ENCODE measurements at places on chromosomes 12 and 14. TPM values are rescaled to one million over a fixed set of nuclear protein-coding genes. Genes with fewer than 3 reads are reported as not detected.

DNA sequence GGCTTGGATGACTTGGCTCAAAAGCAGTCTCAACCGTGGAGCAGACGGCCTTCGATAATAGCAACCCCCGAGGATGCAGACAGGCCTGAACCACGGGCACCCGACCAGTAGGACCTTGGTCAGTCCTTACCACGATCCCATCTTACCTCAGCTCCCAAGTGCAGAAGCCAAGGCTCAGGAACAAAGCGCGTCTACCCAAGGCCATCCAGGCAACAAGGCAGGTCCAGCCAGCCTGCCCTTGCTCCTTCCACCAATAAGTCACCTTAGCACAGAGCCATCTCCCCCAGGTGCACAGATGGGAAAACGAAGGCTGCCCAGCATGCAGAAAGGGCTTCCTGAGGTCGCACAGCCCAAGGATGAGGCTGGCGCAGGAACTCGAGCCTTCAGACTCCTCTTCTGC lies 77.3 kb downstream of the BCL11B start:
- H3K4me3 ChIP-seq, result no peak overlapping the region
- H3K36me3 ChIP-seq, result no peaks in the 10 kb centered on the region
- H3K27me3 ChIP-seq, result no peaks in the 10 kb centered on the region
- H3K27ac ChIP-seq, result no peak overlapping the region
- no peaks in the 10 kb centered on the region for H3K4me1 ChIP-seq

- no peaks in the 10 kb centered on the region for H3K4me1 ChIP-seq
- no peak overlapping the region for H3K4me3 ChIP-seq
- H3K27me3 ChIP-seq, result no peaks in the 10 kb centered on the region
- no peaks in the 10 kb centered on the region for H3K36me3 ChIP-seq
- DNase-seq, result no peak
Measured at GRCh38 chr12:46524778-46525177, 152.2 kb upstream of the SLC38A2 start.

- H3K27ac ChIP-seq, result no peak overlapping the region
- DNase-seq, result no peak
- no peak overlapping the region for H3K4me3 ChIP-seq
- no peaks in the 10 kb centered on the region for H3K36me3 ChIP-seq
Measured at GRCh38 chr14:60058087-60058486, 33.6 kb upstream of the PCNX4 start.

DNA sequence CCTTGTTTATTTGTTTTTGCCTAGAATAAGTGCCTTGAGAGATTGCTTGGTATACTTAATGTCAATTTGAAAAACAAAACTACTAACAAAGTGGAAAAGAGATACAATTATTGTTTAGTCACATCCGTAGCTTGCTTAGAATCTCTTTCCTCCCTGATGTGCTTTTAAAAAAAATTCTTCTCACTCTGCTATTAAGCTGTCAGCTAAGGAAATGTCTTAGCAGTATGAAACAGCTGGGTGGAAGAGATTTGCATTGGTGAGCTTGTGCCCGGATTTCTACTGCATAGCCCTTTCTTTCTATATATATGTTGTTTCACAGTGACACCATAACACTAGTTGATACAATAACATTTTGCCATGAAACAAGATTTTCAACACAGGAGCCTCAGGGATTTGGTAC lies 229.4 kb upstream of the RGS6 start:
- no peaks in the 10 kb centered on the region for H3K27me3 ChIP-seq
- H3K36me3 ChIP-seq, result no peaks in the 10 kb centered on the region
- H3K4me1 ChIP-seq, result no peaks in the 10 kb centered on the region

DNA sequence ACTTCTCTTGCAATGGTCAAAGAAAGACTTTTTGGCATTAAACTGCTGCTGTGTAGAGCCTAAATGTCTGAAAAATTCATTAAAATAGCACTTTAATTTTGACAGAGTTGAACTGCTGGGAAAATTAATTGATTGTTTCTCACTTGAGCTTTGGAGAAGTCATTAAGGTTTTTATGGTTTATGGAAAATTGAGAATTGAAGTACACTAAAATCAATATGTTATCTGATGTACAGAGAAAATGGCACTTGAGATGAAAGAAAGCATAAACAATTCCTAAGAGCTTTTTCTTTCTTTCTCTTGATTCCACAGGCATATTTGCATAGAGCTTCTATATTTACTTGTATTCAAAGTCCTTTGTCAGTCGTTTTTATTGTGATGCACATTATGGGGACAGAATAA lies 188.5 kb upstream of the CAND1 start:
- DNase-seq, result no peak
- H3K36me3 ChIP-seq, result no peaks in the 10 kb centered on the region
- no peaks in the 10 kb centered on the region for H3K4me1 ChIP-seq
- H3K27me3 ChIP-seq, result no peaks in the 10 kb centered on the region
- H3K27ac ChIP-seq, result no peak overlapping the region

GRCh38 chr14:61484826-61485584 lies 163.6 kb downstream of the PRKCH start:
- no peaks in the 10 kb centered on the region for H3K36me3 ChIP-seq
- no peaks in the 10 kb centered on the region for H3K27me3 ChIP-seq
- H3K4me1 ChIP-seq, result no peaks in the 10 kb centered on the region
- DNase-seq, result no peak

DNA sequence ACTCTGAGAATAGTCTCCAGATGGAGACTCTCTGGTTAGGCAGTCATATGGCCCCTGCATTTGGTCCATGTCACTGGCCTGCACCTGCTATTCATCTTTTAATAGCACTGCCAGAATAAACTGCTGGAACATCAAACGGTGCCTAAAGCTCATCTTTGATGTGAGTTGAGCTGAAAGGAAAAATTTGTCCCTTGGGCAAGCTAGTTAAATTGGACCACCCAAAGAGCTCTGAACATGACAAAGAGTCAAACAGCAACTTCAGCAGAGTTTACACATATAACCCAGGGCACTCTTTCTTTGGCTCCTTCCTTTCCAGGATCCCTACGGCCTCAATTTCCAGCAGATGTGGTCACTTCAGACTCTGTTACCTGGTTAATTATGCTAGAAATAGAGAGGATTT lies 269.9 kb downstream of the RPL10L start:
- H3K27ac ChIP-seq, result no peak overlapping the region
- no peak overlapping the region for H3K4me3 ChIP-seq
- no peaks in the 10 kb centered on the region for H3K27me3 ChIP-seq
- no peak for DNase-seq
- H3K36me3 ChIP-seq, result no peaks in the 10 kb centered on the region

- no peaks in the 10 kb centered on the region for H3K27me3 ChIP-seq
- no peak overlapping the region for H3K4me3 ChIP-seq
- no peak overlapping the region for H3K27ac ChIP-seq
- no peaks in the 10 kb centered on the region for H3K4me1 ChIP-seq
- no peak for DNase-seq
- no peaks in the 10 kb centered on the region for H3K36me3 ChIP-seq
Measured at GRCh38 chr12:20596061-20596460, 99.1 kb upstream of the SLCO1C1 start.

- H3K27me3 ChIP-seq, result no peaks in the 10 kb centered on the region
- peaks cover 16% of the 10 kb centered on the region for H3K4me1 ChIP-seq
- H3K4me3 ChIP-seq, result no peak overlapping the region
- H3K36me3 ChIP-seq, result no peaks in the 10 kb centered on the region
- no peak for DNase-seq
Measured at GRCh38 chr12:48780381-48781025, 8.4 kb downstream of the ADCY6 start.

- H3K27me3 ChIP-seq, result no peaks in the 10 kb centered on the region
- no peak for DNase-seq
- no peaks in the 10 kb centered on the region for H3K4me1 ChIP-seq
- no peak overlapping the region for H3K4me3 ChIP-seq
Measured at GRCh38 chr12:116442946-116443345, 116.2 kb upstream of the MAP1LC3B2 start.

DNA sequence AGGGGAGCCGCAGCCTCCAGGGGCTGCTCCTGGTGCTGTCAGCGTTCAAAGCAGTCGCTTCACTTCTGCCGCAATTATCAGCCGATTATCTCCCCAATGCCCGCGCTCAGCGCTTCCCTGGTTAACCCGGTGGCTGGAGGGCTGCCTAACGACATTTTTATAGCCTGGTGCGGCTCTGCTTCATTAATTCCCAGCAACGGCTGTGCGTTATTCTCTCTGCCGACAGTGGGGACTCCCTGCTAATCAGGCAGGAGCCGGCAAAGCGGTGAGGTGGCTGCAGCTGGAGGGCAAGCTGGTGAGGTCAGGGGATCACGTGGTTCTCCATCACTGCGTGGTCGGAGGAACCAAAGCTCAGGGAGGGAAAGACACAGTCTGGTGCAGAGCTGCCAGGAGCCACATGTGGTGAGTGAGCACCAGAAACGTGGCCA lies 62.9 kb downstream of the GLRX5 start:
- H3K4me1 ChIP-seq, result no peaks in the 10 kb centered on the region
- H3K36me3 ChIP-seq, result no peaks in the 10 kb centered on the region
- H3K4me3 ChIP-seq, result no peak overlapping the region
- H3K27me3 ChIP-seq, result no peaks in the 10 kb centered on the region
- DNase-seq, result no peak

DNA sequence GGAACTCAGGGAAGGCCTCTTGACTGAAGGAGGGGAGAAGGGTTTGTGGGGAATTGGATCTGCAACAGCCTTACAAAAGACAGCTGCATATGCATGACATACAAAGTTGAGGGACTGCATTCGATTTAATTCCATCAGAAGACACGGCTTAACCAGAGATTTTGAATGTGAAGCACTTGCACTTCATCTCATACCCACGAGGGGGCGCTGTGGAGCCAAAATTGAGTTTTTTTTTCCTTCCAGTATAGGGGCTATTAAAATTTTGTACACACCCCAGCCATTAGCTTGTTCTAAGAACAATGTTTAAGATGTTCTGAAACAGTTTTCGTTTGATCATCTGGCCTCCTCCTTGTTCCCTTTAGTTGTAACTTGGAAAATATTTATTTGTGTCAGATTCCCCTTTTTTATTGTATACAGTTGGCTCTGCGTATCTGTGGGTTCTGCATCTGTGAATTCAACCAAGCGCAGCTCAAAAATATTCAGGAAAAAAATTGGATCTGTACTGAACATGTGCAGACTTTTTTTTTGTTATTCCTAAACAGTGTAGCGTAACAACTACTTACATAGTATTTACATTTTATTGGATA lies 1.6 kb downstream of the SUDS3 start:
- peak; percentile 62 for DNase-seq
- H3K36me3 ChIP-seq, result no peaks in the 10 kb centered on the region
- H3K4me3 ChIP-seq, result peak overlapping the region; percentile 100

DNA sequence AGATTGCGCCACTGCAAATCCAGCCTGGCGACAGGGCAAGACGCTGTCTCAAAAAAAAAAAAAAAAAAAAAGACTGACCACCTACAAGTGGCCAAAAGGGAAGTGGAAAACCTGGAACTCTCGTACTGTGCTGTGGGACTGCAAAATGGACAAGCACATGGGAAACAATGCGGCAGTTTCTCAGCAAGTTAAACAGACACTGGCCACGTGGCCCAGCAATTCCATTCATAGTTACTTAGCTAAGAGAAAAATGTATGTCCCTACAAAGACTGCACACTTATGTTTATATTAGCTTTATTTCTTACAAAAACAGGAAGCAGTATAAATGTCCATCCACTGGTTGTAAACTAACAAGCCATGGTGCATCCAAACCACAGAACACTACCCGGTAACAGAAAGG lies 5.6 kb downstream of the CHFR start:
- H3K36me3 ChIP-seq, result no peaks in the 10 kb centered on the region
- no peak overlapping the region for H3K4me3 ChIP-seq
- H3K27me3 ChIP-seq, result no peaks in the 10 kb centered on the region
- no peaks in the 10 kb centered on the region for H3K4me1 ChIP-seq
- no peak for DNase-seq

DNA sequence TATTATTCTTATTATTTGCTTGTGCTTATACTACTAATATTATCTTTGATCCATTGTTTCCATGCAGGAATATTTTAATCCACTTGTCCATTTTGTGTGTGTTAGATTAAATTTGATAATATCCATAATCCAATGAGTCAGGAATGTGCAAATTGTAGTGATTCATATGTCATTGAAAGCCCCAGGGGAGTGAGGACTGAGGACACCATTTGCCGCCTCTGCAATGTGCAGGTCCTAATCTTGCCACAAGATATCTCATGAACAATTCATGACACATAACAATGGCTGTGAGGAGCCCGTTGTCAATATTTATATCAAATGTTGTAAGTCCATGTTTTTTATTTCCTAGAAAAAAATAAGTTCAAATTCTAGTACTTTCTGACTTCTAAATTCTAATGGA lies 250.5 kb downstream of the ZFP36L1 start:
- no peak overlapping the region for H3K4me3 ChIP-seq
- H3K27me3 ChIP-seq, result no peaks in the 10 kb centered on the region

DNA sequence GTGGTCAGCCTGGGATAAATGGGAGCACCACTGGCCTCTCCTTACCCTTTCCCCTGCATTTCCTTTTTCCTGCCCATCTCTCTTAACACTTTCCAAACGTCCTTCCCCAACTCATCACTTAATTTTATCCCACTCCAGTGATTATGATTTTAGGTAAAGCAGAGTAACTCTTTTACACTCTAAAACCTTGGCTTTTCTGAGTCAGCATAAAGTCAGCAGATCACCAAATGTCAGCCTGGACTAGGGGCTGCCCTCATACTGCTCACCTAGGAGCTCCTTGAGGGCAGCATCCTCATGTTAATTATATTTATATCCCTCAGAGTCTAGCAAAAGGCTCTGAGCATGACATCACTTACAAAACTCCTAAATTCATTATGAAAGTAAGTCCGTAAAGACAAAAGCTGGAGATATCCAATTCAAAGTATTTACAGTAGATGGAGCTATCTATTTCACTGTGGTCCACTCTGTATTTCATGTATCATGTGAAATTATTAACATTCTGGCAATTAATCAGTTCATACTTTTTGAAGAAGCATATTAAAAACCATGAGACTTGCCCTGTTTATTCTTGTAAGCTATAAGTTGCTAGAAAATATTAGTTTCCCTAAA lies 17.0 kb upstream of the DICER1 start:
- DNase-seq, result no peak
- no peaks in the 10 kb centered on the region for H3K4me1 ChIP-seq
- H3K27me3 ChIP-seq, result no peaks in the 10 kb centered on the region
- H3K4me3 ChIP-seq, result no peak overlapping the region
- no peaks in the 10 kb centered on the region for H3K36me3 ChIP-seq

GRCh38 chr12:119391673-119392072 lies 57.1 kb downstream of the CCDC60 start:
- no peaks in the 10 kb centered on the region for H3K4me1 ChIP-seq
- H3K27ac ChIP-seq, result no peak overlapping the region
- H3K27me3 ChIP-seq, result no peaks in the 10 kb centered on the region

- H3K4me1 ChIP-seq, result no peaks in the 10 kb centered on the region
- no peak for DNase-seq
- H3K27me3 ChIP-seq, result no peaks in the 10 kb centered on the region
- no peaks in the 10 kb centered on the region for H3K36me3 ChIP-seq
Measured at GRCh38 chr12:15851919-15852318, 30.3 kb upstream of the STRAP start.

GRCh38 chr12:110349514-110350151 lies 53.9 kb downstream of the ANAPC7 start:
- H3K27ac ChIP-seq, result peak overlapping the region; percentile 28
- H3K27me3 ChIP-seq, result no peaks in the 10 kb centered on the region
- H3K4me3 ChIP-seq, result no peak overlapping the region

GRCh38 chr12:117033382-117034221 lies 65.6 kb downstream of the TESC start:
- no peak overlapping the region for H3K27ac ChIP-seq
- no peaks in the 10 kb centered on the region for H3K4me1 ChIP-seq
- H3K4me3 ChIP-seq, result no peak overlapping the region
- H3K36me3 ChIP-seq, result no peaks in the 10 kb centered on the region
- no peaks in the 10 kb centered on the region for H3K27me3 ChIP-seq

COX8C gene
- total RNA-seq, result not detected

FOS gene
- 549 TPM for total RNA-seq

SLCO1C1 gene
- 0.48 TPM for total RNA-seq

SYNDIG1L gene
- total RNA-seq, result 1.0 TPM

A2M gene
- 281 TPM for total RNA-seq

GALNT16 gene
- 20.6 TPM for total RNA-seq

EXOC3L4 gene
- total RNA-seq, result not detected

CMKLR1 gene
- 9.1 TPM for total RNA-seq

TRIM9 gene
- 4.6 TPM for total RNA-seq

EML1 gene
- total RNA-seq, result 26.1 TPM

PPP1CC gene
- total RNA-seq, result 97.7 TPM

CIROP gene
- not detected for total RNA-seq

ARID4A gene
- total RNA-seq, result 28.0 TPM

All from breast epithelium (tissue), 4 donors.